Bone marrow (tissue), 2 donors: ENCODE measurements at places on chromosomes 3 and 15.
A peak's percentile ranks its signal among the peaks of the same experiment; 100 is the strongest.

DNA sequence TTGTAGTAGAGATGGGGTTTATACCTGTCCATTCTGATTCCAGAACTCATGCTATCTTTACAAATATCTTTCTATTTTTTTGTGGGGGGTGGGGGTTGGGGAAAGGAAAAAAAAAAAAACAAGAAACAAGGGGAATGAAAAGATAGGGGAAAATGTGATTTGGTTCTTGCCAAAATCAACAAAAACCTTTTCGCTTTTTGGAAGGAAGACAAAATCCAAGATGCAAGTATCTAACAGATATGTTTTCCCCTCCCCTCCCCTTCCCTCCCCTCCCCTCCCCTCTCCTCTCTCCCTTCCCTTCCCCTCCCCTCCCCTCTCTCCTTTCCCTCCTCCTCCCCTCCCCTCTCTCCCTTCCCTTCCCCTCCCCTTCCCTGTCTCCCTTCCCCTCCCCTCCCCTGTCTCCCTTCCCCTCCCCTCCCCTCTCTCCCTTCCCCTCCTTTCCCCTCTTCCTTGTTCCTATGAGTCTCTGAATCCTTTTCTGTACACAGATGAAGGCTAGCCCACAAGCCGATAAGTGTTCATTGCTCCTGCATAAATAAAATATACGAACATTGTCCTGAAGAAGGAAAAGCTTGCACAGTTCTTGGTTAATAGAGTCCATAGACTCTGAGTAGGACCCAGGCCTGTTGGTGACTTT lies 551.9 kb downstream of the EDEM1 start:
- DNase-seq: no peak

DNA sequence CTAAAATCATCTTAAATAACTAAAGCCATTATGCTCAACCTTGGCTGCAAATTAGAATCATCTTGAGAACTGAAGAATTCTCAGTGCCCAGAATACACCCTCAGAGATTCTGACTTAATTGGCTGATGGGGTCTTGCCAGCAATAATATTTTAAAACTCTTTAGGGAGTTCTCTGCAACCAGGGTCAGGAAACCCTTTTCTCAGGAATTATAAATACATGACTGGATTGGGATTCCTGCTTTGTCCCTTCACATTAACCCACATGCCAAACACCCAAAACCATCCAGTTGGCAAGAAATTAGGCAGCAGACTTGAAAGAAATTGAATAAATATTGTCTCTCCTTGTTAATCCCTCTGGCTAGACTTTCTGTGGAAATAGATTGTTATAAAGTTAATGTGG lies 482.3 kb upstream of the NECTIN3 start:
- DNase-seq: no peak

- DNase-seq: no peak
Observed at GRCh38 chr15:71654042-71654719, 156.2 kb upstream of the NR2E3 start.

DNA sequence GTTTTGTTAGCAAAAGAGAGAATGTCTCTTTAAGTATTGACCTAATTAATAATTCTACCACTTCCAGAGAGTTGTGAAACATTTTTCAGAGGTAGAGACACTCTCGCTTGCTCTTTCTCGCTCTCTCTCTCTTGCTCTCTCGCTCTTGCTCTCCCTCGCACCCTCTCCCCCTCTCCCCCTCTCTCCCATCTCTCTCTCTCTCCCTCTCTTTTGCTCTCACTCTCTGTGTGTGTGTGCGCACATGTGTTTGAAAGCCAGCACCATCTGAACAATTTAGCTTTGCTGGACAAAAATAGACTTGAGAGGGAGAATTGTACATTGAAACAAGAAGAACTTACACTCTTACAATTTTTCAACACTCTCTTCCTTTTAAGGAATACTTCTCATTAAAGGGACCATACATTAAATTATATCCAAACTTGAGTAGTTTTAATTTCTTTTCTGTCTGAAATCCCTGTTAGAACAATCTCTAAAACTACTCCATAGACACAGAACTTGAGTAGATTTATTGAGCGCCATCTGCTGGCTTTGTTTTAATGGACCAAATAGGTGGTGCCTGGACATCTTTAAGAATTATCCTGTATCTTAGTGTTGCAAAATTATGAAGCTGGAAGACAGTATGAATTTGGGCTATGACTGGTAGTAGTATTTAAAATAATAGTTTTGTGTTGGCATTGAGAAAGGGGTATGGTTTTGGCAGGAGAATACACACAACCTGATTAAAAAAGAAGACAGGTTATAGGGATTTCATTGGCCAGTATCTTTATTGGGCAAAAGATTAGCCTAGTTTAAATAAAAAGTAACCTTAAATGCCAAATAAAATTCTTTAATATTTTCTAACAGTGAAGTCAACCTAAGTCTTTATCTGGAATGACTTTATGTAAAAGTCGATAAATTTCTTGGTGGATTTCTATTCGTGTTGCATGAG lies 124.6 kb downstream of the AKAP13 start:
- DNase-seq: no peak

DNA sequence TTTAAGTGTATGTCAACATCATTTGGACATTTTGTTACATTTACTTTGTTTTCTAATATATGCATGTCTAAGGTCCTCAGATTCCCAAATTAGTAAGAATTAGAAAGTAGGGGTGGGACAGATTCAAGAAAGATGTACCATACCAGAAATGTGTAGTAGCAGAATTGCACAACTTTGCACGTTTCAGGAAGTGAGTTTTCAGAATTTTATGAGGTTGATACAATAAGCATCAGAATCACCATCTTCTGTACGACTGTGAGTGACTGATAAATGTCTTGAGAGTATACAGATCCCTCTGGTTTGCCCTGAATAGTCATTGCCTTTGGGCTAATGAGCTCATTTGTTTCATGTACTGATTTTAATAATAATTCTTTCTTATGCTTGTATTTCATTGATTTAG lies 9.3 kb downstream of the ARIH2 start:
- DNase-seq: no peak

DNA sequence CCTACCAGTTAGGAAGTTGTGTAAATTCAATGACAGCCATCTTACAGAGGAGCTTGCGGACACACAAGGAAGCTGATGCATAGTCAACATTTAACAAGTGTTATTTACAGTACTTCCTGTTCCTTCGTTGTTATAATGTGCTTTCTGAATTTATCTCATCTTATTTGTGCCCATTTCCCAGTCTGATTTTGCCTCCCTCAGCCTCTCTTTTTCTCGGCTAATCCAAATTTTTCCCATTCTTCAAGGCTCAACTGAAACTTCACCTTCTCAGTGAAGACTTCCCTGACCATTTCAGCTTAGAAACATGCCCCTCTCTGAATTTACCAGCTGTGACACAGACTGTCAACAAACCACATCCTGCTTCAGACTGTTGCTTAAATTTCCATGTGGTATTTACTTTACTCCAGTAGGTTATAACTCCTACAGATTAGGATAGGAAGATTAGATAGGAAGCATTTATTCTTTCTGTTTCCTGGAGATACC lies 55.7 kb upstream of the CP start:
- DNase-seq: peak; percentile 90

- DNase-seq: no peak
Observed at GRCh38 chr3:123157209-123157597, 44.5 kb upstream of the SEC22A start.

GRCh38 chr15:83930392-83931212 lies 276.7 kb downstream of the ADAMTSL3 start:
- DNase-seq: no peak

GRCh38 chr15:63524316-63525015 lies 20.1 kb downstream of the USP3 start:
- DNase-seq: no peak
